ENCODE measurements at places on chromosomes 1 and 21. TPM values are rescaled to one million over a fixed set of nuclear protein-coding genes. Genes with fewer than 3 reads are reported as not detected.

DNA sequence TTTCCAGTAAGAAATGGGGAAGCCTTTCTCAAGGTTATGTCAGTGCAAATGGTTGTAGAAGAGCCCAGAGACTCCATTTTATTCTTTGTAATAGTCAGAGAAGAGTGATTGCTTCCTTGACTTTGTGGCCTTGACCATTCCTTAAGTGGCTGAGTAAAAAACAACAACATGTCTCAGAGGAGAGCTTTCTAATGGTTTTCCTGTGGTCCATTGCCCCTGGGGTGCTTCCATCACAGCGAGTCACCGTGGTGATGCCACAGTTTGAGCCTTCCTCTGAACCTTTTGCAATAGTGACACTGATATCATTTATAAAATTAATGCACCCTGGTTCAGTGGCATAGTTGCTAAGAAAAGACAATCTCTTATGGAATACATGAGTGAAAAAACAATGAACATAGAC lies 38.6 kb downstream of the PAPPA2 start:
- DNase-seq, result no peak

GRCh38 chr1:46246548-46247435 lies 771 bp upstream of the RAD54L start:
- DNase-seq, result no peak

DNA sequence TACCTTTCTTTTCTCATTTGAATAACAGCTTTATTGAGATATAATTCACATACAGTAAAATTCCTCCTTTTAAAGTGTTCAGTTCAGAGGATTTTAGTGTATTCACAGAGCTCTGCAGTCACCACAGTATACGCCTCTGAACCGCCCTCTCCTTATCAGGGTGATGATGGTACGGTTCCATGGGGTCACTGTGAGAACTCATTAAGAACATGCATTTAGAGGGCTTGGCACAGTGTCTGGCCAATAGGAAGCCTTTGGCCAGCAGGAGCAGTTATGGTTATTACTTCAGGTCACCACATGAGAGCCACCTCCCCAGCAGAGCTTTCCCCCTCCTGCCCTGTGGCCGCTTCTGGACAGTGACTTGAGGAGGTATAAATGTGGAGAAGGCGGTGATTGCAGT lies 27.3 kb downstream of the KCNQ4 start:
- DNase-seq, result no peak

GRCh38 chr21:18369115-18369514 lies 34.5 kb downstream of the TMPRSS15 start:
- no peak for DNase-seq

GRCh38 chr1:92484472-92485380 lies 2.0 kb downstream of the GFI1 start:
- peak; percentile 79 for DNase-seq

DNA sequence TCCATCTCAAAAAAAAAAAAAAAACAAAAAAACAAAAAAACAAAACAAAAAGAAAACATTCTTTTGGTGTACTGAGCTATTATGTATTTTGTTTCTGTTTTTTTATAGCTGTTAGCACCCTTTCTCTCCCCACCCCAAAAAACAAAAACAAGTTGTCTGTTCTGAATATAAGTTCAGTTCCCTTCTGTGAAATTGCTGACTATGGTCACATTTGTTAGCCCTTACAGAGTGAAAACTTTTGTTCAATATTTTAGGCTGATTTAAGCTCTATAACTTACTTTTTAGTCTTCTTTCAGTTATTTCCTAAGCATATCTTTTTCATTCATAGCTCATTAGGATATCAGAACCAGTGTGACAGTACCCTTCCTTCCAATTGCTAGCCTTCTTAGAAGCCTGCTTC lies 1056.6 kb upstream of the NCAM2 start:
- no peak for DNase-seq

- DNase-seq, result no peak
Observed at GRCh38 chr21:17765207-17765606, 53.9 kb downstream of the C21orf91 start.

GRCh38 chr1:199463521-199464127 lies 563.9 kb upstream of the NR5A2 start:
- no peak for DNase-seq

- DNase-seq, result no peak
Observed at GRCh38 chr21:35204850-35205541, 155.9 kb upstream of the RUNX1 start.

- no peak for DNase-seq
Observed at GRCh38 chr1:246214708-246215509, 292.2 kb downstream of the SMYD3 start.

DNA sequence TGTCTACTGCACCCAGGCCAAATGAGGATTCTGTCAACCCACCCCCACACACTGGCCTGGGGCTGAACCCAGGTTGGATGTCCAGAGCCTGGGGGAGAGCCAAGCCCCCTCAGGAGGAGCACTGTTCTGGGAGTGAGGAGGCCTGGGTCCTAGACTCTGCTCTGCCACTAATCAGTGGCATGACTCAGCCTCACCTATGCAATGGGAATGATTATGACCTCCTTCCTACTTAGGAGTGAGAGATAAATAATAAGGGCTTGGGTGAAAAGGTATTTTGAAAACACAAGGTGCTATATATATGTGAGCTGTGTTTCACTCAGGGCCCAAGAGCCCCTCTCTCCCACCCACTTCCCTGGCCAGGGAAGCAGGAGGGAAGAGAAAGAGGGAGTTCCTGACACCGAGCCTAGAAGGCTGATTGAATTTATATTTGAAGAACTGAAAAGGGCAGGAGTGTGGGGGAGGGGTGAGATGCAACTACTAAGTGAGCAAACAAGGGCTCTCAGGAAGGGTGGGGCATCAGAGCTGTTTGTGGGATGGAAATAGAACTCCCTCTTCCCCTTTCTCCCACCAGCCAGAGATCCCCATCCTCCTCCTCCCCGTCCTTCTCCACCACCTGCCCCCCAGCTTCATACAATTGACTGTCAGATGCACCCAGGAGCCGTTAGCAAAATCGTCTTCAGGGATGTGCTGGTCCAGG lies 8.2 kb downstream of the IGSF9 start:
- DNase-seq, result no peak

- no peak for DNase-seq
Observed at GRCh38 chr1:48492392-48492791, 20.4 kb upstream of the SPATA6 start.

DNA sequence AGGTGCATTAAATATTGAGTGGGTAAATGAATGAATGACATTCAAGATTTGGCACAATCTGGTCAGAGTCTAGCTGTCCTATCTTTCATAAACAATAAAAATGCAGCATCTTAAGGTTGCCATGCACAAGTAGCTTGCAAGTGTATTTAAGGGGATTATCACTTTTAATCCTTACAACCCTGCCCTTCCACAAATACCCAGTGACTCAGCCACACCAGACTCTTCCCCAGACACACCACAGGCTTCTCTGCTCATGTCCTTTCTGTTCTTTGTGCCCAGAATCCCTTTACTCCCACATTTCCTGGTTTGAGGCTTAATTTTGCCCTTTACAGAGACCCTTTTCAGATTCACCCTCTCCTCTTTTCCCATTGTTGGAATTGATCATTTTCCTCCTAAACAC lies 59.8 kb downstream of the KIRREL1 start:
- DNase-seq, result no peak

DNA sequence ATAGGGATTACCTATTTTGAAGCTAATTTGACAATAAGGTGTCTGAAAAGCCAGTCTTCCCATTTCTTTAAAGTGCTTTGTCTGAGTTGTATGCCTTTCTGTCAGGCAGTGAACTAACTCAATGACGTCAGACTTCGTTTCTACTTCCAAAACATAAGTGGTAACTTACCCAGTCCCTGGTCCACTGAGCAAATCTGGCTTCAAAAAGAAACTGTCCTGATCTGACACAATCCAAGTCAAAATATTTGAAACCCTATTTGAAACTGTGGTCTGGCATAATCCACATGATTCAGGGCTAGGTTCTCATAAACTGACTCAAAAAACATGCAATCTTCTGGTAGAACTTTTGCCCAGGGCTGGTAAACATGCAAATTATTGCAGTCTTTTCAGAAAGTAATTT lies 34.0 kb downstream of the DIRAS3 start:
- no peak for DNase-seq

GRCh38 chr1:225431081-225431863 lies 3.4 kb upstream of the LBR start:
- no peak for DNase-seq

DNA sequence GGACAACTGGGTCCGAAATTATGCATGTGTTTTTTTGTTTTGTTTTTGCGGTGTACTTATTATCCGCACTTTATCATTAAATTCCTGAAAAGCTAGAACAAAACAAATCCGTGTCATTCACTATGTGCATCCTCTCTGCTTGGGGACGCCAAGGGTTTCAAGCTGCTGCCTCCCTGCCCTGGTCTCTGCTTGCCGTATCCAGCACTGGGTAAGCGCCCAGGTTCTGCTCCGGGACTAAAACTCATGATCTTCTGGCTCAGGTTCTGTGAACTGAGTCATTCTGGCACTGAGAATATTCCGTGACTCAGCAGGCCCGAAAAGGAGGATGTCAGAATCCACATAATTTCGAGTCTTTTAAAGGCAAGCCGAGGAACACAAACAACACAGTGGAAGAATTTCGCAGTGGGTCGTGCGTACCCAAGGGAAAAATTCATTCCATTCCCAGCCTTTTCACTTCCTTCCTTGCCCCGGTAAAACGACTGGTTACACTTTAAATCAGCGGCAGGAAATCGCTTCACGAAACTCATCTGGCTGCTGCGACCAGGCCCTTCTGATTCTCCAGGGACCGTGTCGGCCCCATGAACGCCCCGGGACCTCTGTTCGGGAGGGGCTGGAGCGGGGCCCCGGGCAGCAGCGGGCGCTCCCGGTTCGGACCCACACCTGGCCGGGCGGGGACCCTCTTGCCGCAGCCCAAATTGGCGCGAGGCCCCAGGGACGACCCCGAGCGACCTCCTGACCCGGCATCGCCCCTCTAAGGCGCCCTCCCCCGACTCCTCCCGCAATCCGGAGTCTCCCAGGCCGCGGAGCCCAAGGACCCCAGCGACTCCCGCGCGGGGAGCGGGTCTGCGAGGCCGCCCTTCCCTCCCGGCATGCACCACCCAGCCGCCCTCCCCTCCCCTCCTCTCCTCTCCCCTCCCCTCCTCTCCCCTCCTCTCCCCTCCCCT lies 746 bp upstream of the LAMC1 start:
- DNase-seq, result peak; percentile 83

The NLRP3 gene
- 0.03 TPM for polyA plus RNA-seq

The EVA1C gene
- polyA plus RNA-seq, result 2.6 TPM

The OR14I1 gene
- polyA plus RNA-seq, result not detected

The C1QA gene
- not detected for polyA plus RNA-seq

Data from H1 (cell line).